Activated T-helper 1 cell treated with anti-CD3 and anti-CD28 coated beads, Interleukin-2, amount 50 U/mL, for 16 hours (primary cell): ENCODE measurements at places on chromosomes 11 and 22.

DNA sequence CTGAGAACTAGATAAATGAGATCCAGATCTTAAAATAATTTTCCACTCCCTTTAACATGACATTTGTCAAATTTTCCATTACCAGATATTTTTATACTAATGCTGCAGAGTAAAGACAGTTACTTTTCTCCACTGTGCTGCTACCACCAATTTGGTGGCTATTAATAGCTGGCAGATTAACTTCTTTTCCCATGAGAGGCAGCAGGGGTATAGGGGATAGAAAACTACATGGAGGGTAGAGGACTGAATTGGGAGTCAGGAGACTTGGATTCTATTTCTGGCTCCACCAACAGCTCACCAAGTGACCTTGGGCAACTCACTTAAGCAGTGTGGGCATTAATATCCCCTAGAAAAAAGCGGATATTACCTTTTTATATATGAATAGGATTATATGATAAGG is 69.2 kb downstream of the KIF18A start:
- DNase-seq, result no peak

DNA sequence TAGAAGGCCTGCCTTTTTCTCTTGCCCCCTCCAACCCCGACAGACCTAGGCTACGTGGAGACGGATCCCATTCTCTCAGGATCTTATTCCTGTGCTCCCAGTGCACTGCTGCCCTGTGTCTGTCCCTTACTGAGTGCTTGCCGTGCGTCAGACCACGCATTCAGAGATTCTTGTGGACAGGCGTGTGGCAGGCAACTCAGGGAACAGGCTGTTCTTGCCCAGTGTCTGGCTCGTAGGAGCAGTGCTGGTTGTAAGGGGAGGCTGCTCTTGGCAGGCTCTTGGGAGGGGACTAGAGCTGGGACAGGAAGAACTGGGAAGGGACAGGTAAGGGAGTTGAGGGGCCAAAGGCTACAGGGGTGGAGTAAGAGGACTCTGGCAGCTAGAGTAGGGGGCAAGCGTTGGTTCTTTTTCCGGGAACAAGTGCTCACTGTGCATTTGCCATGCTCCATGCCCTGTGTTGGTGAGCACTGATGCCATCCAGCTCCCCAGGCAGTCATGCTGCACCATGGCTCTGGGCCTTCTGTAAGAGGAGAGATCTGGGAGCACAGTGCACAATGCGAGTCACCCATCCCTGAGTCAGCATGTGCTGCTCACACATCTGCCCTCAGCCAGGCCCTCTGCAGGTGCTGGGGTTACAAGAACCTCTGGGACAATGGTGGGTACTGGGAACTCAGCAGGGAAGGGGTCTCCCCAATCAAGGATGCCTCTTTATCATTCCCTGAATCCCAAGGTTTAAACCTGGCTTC is 119.1 kb downstream of the TBC1D22A start:
- DNase-seq, result no peak

DNA sequence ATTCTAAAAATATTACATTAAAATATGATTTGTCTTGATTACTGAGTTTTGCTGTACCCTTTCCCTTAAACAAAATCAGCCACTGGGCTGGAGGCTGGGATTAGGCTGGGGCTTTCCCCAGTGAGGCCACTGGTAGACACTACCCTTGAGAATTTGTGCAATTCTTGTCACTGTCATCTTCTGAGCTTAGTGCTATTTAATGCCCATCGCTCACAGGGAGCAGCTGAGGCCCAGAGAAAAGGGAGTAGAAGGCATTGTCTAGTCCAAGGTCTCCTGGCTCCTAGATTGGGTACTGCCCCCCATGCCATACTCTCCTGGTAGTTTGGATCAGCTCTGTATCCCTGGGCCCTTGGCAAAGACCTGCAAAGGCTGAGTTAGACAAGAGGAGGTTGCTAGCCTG is 6.7 kb downstream of the CHRM1 start:
- no peak for DNase-seq

GRCh38 chr11:405323-405953 is 9.4 kb downstream of the SIGIRR start:
- no peak for DNase-seq

DNA sequence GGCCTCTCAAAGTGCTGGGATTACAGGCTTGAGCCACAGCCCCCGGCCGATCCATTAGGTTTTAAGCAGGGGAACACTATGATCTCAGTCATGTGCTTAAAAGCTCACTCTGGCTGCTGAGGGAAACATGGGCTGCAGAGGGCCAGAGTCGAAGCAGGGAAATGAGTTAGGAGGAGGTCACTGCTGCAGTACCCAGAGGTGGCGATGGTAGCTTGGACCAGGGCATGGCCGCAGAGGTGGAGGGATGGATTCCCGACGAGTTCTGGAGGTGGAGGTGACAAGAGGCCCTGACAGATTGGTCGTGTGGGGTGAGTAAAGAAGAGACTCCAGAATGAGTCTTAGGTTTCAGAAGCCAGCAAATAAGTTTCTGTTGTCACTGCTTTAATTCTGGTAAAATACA is 54.4 kb upstream of the INCENP start:
- DNase-seq, result no peak

DNA sequence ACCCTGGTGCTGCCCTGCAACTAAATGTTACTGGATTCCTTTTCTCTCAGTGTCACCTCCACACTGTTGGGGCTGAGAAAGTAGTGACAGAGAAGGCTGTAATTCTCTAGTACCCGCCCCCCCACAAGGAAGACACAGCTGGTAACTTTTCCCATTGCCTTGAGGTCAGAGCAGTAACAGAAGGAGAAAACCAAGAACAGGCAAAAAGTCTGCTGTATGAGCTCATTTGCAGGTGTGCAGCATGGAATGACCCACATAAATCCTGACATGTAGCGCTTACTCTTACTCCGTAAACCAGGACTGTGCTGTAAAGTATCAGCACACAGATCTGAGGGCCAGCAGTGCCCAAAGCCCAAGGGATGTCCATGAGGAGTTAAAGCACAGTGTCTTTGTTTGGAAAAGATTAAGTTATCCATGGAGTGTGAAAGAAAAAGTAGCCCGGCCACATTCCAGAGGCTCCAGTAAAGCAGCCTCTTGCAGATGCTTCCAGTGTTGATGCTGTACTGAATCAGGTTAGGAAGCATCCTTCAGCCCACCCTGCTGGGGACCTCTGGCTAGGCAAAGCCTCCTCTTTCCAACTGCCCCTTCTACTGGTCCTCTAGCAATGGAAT is 120.7 kb downstream of the PLEKHA7 start:
- DNase-seq, result no peak

GRCh38 chr11:12981676-12982522 is 27.2 kb upstream of the RASSF10 start:
- DNase-seq, result no peak

DNA sequence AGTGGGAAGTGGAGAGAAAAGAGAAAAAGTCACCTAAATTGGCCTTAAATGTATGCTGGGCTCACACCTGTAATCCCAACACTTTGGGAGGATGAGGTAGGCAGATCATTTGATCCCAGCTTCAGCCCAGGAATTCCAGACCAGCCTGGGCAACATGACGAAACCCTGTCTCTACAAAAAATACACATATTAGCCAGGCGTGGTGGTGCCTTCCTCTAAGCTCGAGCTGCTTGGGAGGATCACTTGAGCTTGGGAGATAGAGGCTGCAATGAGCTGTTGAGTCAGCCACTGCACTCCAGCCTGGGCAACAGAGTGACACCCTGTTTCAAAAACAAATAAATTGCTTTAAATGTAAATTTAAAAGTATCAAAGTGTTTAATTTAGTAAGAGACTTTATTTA is 3.9 kb downstream of the CBL start:
- DNase-seq, result no peak

- DNase-seq, result no peak
Measured at GRCh38 chr11:117458275-117459122, 130.8 kb downstream of the CEP164 start.

DNA sequence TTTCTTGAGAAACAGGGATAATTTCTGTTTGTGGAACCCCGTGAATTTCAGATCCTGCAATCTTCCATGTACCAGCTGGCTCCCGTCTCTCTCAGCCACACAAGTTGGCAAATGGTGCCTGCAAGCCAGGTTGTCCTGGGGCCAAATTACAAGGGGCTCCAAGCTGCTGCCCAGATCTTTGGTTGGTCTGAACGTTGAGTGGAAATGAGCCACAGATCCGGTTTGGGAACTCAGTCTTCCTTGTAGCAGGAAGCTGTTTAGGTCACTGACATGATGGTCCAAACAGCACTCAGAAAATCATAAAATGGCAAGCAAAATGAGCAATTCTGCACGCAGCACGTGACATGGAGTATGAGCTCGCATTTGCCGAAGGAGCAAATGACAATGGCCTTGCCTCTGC is 1496.4 kb downstream of the TBC1D22A start:
- no peak for DNase-seq

GRCh38 chr11:64291752-64292459 is 804 bp downstream of the KCNK4 start:
- DNase-seq, result no peak
